Caco-2 (cell line): ENCODE measurements at places on chromosomes 7 and 10. TPM values are rescaled to one million over a fixed set of nuclear protein-coding genes. Genes with fewer than 3 reads are reported as not detected.

HABP2 gene
- total RNA-seq: 21.0 and 24.3 TPM in 2 replicates

AZGP1 gene
- not detected in 2 replicates for total RNA-seq

SLC35G1 gene
- total RNA-seq: 10.6 and 11.0 TPM in 2 replicates

VPS37D gene
- 1.9 and 2.7 TPM in 2 replicates for total RNA-seq

HOXA2 gene
- total RNA-seq: 1.5 and 1.8 TPM in 2 replicates

RNF32 gene
- 24.1 and 26.0 TPM in 2 replicates for total RNA-seq

NPFFR1 gene
- not detected in 2 replicates for total RNA-seq

NUTM2B gene
- total RNA-seq: 0.26 and 0.57 TPM in 2 replicates

GRCh38 chr10:77606751-77607150, 30.9 kb downstream of the KCNMA1 start:
- peaks cover 26% of the 10 kb centered on the region for H3K4me1 ChIP-seq
- H3K27ac ChIP-seq: no peak overlapping the region
- no peak for DNase-seq
- no peaks in the 10 kb centered on the region for H3K27me3 ChIP-seq

DNA sequence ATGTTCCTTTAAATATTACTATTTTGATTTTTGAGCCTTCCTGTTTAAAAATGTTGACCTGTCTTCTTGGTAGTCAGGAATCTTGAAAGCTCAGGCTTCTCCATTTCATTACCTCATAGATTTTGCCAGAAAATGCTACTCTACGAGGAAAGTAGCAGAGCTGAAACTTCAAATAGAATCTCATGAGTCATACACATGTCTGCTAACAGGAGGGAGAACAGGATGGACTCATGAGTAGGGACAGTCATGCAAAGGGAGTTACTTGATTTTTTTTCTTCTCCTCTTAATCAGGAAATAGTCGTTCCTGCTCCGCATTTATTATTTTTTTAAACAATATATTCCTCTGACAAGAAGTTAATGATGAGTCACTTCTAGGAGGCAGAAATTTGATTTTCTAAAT, 37.0 kb upstream of the MINDY3 start:
- no peak for DNase-seq
- H3K4me3 ChIP-seq: no peak overlapping the region
- H3K27me3 ChIP-seq: peaks cover 3% of the 10 kb centered on the region; the same call in 1 of the 2 replicates
- H3K27ac ChIP-seq: no peak overlapping the region
- no peaks in the 10 kb centered on the region for H3K36me3 ChIP-seq
- no peaks in the 10 kb centered on the region for H3K4me1 ChIP-seq

- no peaks in the 10 kb centered on the region for H3K36me3 ChIP-seq
- H3K4me1 ChIP-seq: no peaks in the 10 kb centered on the region
- no peak overlapping the region for H3K4me3 ChIP-seq
- no peak overlapping the region for H3K27ac ChIP-seq
- peaks cover 1% of the 10 kb centered on the region; the same call in 1 of the 2 replicates for H3K27me3 ChIP-seq
- no peak for DNase-seq
Measured at GRCh38 chr10:128526791-128527375, 400.7 kb upstream of the MKI67 start.

- no peak for DNase-seq
- no peak overlapping the region for H3K4me3 ChIP-seq
- no peaks in the 10 kb centered on the region for H3K4me1 ChIP-seq
- no peaks in the 10 kb centered on the region for H3K36me3 ChIP-seq
- H3K27ac ChIP-seq: no peak overlapping the region
Measured at GRCh38 chr10:17907641-17908040, 44.1 kb upstream of the SLC39A12 start.

- no peak overlapping the region for H3K27ac ChIP-seq
- H3K4me3 ChIP-seq: no peak overlapping the region
Measured at GRCh38 chr10:126421756-126422256, 33.5 kb upstream of the ADAM12 start.

GRCh38 chr10:17474595-17475323, 20.4 kb upstream of the ST8SIA6 start:
- H3K27me3 ChIP-seq: no peaks in the 10 kb centered on the region
- H3K27ac ChIP-seq: no peak overlapping the region
- no peaks in the 10 kb centered on the region for H3K4me1 ChIP-seq
- no peaks in the 10 kb centered on the region for H3K36me3 ChIP-seq
- peak; percentile 18 for DNase-seq
- no peak overlapping the region for H3K4me3 ChIP-seq
